Cortex of kidney (tissue), 1 donor: ENCODE measurements at places on chromosomes 1 and 21.

DNA sequence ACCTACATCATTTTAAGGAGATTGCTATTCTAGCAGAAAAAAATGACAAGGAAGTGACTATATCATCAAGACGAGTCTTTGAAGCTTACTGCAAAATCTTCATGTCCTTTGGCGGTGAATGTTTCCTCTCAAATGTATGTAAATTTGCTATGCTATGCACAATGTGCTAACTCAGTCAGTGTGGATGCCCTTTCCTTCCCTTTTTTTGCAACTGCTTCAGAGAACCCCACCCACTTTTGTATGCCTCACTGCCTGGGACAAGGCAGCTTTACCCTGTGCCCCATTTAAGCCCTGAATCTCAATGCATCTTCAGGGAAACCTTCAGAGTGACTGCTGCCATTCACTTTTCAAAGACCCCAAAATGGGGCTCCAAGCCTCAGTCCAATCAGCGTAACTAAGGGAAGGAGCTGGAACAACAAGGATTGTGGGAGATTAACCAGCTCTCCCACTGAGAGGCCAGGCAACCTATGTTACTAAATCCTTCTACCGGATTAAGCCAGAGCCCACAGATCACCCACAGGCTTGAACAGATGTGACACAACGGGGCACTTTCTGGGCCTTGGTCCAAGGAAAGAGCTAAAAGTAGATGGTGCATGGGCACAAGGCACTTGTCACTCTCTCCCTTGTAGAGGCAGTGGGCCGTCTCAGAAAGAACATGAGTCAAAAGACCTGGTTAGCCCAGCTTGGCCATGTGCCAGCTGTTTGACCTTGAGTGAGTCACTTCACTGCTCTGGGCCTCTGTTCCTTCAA lies 154.4 kb downstream of the PLPP3 start:
- no peak for DNase-seq

DNA sequence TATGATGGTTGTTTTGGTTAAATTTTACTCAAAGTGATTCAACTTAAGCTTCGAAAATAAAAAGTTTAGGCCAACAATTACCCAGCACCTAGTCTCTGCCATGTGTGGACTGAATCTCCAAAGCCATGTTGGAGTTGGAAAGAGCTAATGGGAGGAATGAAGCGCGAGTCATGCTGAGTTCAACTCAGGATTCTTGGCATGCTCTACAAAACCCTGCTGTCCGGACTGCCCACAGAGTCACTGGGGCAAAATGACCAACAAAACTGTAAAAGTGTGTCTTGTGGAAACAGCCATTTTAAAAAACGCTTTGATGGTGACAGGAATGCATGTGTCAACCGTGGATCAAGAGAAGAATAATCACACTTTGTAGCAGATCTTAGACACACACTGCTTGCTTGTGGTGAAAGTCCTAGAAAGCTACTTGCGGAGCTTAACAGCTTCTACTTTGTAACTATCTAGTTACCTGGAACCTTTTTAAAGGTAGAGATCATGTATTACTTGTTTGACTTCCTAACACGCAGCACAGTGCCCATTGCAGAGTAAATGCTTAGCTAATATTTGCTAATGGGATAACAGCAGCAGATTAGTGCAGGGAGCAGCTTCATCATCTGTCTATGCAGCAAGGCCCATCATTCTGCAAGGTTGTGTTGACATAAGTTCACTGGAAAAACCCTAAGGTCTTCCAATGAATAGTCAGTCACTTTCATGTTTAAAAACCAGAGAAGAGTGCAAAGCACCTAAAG lies 7.0 kb upstream of the GBP6 start:
- DNase-seq: no peak

DNA sequence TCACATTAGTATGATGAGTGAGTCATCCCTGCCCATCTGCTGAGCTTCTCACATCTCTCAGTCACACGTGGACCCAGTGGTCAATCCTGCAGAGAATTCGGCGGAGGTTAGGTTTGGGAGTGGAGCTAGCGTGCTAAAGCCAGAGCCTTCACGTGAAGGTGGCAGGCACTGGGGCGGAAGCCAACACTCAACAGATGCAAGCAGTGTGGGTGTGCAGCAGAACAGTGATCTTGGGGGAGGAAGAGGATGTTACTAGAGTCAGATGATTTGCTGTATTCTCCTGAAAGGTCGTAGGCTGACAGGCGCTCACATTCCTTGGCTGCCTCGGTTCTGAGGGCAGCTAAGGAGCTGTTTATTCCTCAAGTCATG lies 6.7 kb downstream of the C1orf115 start:
- no peak for DNase-seq

- no peak for DNase-seq
Observed at GRCh38 chr1:35509558-35509957, 47.6 kb downstream of the KIAA0319L start.

GRCh38 chr1:182426442-182427430 lies 23.2 kb upstream of the RGSL1 start:
- no peak for DNase-seq

DNA sequence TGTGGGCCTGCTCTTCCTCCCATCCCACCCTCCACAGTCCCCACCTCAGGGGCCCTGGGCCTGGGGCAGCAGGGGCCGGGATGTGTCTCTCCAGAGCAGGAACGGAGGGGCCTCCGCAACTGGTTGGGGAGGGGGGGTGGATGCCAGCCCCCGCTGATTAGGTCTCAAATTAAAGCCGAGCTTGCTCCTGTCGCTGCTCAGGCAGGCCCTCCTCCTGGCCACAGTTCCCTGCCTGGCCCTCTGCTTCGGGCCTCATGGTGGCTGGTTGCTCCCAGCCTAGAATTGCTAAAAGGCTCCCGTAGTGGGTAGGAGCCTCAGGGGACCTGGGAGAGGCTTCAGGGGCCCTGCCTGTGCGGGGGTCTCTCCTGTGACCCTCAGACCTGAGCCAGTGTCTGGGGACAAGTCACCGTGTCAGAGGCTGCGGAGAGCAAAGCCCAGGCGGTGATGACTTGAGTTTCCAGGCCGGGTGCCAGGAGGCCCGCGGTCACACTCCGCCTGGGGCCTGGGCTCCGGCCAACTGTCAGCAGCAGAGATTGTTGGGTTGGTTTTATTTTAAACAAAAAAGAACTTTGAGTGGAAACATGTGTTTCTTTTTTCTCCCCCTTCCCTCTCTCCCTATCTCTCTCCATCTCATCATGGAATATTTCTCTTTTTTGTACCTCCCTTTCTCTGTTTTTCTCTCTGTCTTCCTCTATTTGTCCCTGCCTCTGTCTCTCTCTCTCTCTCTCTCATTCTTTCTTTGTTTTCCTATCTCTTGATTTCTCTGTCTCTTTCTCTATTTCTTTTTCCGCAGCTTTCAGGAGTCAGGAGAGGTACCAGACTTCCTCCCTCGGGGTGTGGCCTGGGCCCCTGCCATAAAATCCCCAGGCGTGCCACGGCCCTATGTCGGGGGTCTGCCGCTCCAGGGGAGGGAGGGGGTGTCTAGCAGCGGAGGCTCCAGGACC lies 20.0 kb upstream of the EPHA2 start:
- no peak for DNase-seq

DNA sequence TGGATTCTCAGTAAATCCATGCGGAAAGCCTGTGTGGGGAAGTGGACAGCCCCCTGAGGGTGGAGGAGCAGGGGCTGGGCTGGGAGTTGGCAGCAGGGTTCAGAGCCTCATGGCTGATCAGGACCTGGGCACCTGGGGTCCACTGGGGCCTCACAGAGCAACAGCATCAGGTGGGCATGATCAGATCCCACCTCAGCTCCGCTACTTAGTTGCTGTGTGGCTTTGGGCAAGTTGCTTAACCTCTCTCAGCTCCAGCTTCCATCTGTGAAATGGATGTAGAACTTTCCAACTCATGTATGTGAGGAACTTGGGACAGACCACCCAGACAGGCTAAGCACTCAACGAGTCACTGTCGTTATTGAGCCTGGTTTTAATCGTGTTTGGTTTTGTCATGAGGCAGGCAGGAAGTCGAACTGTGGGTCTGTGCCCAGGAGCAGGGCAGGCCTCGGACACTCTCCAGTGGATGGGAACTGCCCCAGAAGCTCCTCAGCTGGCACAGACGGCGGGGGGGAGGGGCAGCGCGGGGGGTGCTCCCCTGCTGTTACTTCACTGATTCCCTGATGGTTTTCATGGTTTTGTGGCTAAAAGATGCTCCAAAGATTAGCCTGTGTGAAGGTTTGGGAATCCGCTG lies 155.8 kb upstream of the TMEM51 start:
- no peak for DNase-seq

DNA sequence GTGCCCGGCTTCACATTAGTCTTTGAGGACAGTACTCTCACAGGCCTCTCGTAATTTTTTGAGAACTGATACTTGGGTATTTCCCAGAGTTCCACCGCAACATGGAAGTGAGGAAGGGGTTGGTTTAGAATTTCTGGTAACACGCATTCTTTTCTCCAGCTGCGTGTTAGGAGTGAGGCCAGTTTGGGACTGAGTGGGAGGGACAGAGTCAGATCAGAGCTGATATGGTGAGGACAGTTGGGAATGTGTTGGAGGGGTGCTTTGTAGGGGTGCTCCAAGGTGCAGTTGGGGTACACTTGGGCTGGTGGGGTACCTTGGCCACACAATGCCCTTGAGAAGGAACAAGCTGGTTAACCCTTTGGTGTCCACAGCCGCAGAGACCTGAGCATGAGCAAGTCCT lies 6.7 kb downstream of the FBXO6 start:
- no peak for DNase-seq

- DNase-seq: no peak
Observed at GRCh38 chr1:187034501-187034900, 205.8 kb downstream of the PLA2G4A start.

- DNase-seq: no peak
Observed at GRCh38 chr1:15961492-15961891, 14.4 kb downstream of the ZBTB17 start.

- DNase-seq: no peak
Observed at GRCh38 chr1:197106869-197107268, 39.6 kb downstream of the ASPM start.

- no peak for DNase-seq
Observed at GRCh38 chr1:218499011-218499691, 154.0 kb downstream of the TGFB2 start.

DNA sequence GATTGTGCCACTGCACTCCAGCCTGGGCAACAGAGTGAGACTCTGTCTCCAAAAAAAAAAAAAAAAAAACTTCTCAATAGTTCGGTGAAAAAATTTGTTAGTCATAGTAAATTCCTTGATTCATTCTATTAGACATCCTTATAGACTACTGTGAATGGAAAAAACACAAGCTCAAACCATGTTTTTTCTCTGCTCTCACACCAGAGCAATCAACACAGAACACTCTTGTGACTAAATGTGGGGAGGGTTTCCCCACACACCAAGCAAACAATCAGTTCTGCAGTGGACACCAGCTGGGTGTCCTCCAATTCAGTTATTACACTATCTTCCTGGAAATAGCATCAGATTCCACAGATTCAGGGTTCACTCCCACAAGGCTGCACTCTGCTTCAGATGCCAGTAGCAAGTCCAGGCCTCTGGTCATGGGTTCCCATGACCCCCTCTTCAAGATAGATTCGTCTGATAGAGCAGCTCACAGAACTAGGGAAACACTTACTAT lies 69.1 kb upstream of the TEKT2 start:
- no peak for DNase-seq

- no peak for DNase-seq
Observed at GRCh38 chr1:117654493-117655219, 48.8 kb downstream of the TENT5C start.

DNA sequence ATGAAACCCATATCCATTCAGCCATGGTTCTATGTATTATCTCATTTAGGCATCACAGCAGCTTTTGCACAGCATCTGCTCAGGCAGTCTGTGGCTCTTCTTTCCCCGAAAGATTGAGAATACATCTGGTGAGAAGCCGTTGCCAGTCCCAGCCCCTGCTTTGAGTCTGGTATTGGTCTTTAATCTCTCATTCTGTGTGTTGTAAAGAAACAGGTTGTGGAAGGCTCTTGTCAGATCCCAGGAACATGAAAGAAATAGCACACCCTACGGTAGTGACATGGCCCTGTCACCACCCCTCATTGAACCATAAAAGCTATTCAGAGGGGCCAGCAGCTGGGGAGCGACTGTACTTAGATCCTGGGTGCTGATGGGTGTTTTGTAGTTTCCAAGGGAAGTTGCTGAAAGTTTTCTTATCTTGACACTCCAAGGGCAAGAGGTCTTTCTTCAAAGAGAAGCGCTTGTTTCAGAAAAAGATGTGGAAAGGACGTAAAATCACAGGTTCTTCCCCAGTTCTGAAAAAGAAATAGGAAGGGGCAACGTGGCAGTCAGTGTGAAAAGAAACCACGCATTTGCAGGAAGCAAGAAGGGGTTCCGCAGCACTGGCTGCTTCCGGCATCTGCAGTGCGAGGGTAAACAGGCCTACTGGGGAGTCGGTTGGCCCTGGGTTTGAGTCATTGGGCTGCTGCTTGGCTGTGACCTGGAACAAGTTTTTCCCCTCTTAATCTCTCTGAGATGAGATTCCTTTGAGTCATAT lies 145.0 kb downstream of the DHRS3 start:
- no peak for DNase-seq

DNA sequence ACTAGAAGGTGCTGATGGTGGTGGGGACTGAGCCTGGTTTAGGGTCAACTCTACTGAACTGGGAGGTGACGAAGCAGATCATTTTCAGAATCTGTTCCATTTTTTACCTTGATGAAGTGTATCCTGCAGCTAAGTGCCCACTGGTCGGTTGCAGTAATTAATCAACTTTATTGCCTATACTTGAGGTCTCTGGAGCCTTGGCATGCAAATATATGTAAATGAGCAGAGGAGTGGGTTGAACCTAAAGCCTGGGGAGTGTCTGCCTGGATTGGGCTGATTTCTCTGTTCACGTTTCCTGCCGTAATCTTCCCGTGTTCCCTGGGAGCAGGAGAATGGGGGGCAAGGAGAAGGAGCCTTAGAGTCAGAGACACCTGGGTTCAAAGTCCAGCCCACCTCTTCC lies 286.8 kb downstream of the PTPRU start:
- no peak for DNase-seq

DNA sequence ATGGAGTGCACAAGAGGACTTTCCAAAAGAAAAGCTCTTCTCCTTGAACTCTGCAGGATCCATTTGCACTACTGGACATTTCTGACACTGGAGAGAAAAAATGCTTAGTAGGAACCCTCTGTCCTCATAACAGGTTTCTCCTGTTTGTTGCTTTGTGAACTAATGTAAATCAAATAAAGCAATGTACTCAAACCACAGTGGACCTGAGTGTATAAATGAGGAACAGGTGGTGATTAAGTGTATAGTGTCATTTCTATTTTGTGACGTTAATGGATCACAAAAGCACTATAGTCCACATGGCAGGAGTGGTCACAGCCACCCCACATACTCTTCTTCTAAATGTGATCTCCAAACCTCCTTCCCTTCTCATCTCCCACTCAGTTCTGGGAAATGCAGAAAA lies 268.4 kb upstream of the DUSP10 start:
- DNase-seq: no peak

- no peak for DNase-seq
Observed at GRCh38 chr1:50106095-50106761, 2.5 kb upstream of the ELAVL4 start.

DNA sequence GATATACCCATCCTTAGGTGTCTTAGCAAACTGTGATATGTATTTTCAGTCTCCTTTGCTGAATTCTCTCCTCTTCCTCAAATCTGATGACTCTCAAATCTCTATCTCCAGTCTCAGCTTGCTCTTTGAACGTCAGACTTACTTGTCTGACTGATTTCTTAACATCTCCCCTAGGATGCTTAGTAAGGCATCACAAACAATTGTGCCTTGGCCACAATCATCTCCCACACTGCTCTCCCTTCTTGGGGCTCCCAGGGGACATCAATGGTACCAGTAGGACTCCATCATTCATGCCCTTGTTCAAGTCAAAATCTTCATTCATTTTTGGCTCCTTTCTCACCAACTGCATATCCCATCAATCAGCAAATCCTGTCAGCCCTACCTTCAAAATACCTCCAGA lies 42.0 kb downstream of the GNG12 start:
- no peak for DNase-seq

- DNase-seq: no peak
Observed at GRCh38 chr1:92822879-92823278, 9.0 kb upstream of the RPL5 start.
